Kidney (tissue), 22 donors: ENCODE measurements at places on chromosomes 1 and 21. TPM values are rescaled to one million over a fixed set of nuclear protein-coding genes. Genes with fewer than 3 reads are reported as not detected.
A peak's percentile ranks its signal among the peaks of the same experiment; 100 is the strongest.

- DNase-seq = no peak
These were observed 36.7 kb upstream of the KIRREL1 start for GRCh38 chr1:157956732-157957131.

DNA sequence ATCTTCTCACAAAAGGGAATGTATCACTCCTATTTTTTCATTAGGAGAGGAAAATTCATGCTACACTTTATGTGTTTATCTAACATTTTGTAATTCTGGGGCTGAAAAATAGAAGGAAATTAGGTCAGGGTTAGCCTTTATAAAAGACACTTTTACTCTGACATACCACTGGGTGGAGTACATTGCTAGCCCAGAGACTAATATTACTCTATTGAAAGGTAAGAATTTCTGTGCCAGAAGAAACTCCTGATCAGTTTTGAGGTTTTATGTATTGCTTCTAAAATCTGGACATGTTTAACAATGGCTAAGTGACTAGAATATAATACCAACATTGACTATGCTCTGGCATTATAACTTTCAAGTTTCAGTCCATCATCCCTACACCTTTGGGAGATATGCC lies 724.6 kb downstream of the USP25 start:
- no peak for DNase-seq

DNA sequence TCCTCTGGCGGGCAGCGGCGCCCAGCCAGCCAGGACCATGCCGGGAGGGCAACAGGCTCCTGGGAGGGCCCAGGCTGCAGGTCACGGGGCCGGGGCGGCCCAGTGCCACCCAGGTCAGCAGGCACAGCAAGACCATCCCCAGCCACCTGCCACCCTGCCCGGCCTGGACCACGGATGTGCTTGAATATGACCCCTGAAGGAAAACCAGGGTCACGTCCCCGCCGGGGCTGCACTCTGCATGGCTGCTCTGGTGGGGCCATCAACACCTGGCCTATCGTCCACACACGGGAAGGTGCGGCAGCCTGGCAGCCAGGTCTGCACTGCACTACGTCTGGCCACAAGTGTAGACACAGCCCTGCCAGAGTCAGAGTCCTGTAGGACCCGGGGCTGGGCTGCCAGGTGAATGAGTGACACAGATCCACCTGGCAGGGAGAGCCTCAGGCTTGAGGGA lies 6.9 kb downstream of the WNT9A start:
- DNase-seq = no peak

GRCh38 chr1:36557041-36558000 lies 74.6 kb upstream of the CSF3R start:
- DNase-seq = no peak

DNA sequence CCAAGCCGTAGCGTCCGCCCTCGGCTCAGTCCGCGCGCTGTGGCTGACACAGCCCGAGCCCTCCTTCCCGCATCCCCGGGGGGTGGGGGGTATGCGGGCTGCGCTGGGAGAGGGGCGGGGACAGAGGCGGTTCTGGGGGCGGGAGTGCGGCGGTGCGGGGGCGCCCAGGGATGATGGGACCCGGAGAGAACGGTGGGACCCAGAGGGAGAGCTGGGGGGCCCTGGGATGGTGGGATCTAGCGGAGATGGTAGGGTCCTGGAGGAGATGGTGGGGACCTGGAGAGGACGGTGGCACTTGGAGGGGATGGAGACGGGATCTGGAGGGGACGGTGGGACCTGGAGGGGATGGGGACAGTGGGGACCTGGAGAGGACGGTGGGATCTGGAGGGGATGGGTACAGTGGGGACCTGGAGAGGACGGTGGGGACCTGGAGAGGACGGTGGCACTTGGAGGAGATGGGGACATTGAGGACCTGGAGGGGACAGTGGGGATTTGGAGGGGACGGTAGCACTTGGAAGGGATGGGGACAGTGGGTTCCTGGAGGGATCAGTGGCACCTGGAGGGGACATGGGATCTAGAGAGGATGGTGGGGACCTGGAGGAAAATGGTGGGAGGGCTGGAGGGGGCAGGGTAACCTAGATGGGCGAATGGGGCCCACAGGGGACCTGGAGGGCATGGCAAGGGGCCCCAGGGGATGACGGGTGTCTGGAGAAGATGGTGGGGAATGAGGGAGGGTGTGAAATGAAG lies 477 bp downstream of the SNAP47 start:
- no peak for DNase-seq

- no peak for DNase-seq
These were observed 16.0 kb upstream of the TEKT2 start for GRCh38 chr1:36067871-36068270.

GRCh38 chr1:233442026-233442780 lies 114.7 kb downstream of the MAP3K21 start:
- DNase-seq = no peak

DNA sequence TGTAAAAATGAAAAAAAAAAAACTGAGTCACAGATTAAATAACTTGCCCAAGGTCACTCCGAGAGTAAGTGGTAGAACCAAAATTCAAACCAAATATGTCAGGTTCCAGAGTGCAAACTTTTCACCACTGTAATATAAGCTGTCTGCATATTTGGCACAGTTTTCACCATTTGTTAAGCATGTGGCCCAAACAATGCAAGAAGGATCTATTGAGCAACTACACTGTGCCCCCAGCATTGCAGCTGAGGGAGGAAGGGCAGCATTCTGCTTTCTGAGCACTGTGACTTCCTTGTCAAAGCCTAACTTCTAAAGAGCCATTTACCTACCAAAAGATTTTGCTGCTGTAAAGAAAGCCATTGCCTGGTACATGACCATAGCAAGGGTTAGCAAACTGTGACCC lies 133.4 kb downstream of the SYT2 start:
- DNase-seq = no peak

DNA sequence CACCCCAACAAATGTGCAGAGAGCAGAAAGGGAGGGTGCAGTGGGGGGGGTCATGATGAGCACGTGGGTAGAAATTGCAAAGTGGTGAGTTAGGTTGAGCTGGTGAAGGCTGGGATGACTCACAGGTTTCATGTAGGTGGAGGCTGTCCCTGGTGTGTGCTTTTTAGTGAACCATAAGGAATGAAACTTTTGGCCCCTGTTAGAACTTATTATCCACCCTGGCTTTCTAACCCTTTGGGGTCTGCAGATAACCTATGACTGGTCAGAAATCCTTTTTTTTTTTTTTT lies 46.9 kb downstream of the DOP1B start:
- DNase-seq = peak; percentile 53

- DNase-seq = no peak
These were observed 50.3 kb downstream of the HIVEP3 start for GRCh38 chr1:41868241-41868998.

- no peak for DNase-seq
These were observed 14.7 kb downstream of the KANK4 start for GRCh38 chr1:62304515-62304914.

GRCh38 chr1:200062143-200062542 lies 34.6 kb downstream of the NR5A2 start:
- DNase-seq = no peak

- DNase-seq = no peak
These were observed 1.3 kb downstream of the FOXE3 start for GRCh38 chr1:47417170-47418044.

GRCh38 chr1:45172764-45173163 lies 33.6 kb downstream of the ZSWIM5 start:
- DNase-seq = no peak

GRCh38 chr1:173063171-173063570 lies 12.4 kb upstream of the TNFSF18 start:
- no peak for DNase-seq

- no peak for DNase-seq
These were observed 158.6 kb upstream of the TMEM51 start for GRCh38 chr1:14994841-14995437.

DNA sequence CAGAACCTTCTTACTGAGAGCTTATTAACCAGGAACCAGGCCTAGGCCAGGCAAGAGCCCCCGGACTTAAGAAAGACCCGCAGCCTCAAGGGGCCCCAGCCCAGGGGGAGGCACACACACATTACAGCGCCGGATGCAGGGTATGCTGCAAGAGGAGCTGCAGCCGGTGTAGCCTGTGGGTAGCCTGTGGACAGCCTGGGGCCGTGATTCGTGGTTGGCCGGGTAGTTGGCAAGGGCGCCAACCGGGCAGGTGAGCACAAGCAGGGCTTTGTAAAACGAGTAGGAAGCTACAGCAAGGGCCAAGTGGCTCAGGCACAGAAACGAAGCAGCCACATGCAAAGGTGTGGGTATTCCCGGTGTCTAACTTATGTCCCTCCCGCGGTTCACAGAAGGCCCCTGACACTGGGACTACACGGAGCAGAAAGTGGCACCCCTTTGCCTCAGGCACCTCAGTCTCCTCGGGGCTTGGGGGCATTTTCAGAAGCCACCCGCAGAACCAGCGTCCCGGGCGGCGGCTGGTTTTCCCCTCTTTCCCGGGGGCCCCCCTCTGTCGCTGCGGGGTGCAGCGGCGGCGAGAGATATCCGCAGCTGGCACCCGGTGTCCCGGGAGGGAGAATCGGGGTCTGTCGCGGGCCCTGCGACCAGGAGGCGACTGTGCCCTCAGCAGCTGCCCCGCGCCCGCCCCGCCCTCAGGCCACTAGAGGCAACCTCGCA lies 40.8 kb downstream of the KIAA1614 start:
- peak; percentile 70 for DNase-seq

GRCh38 chr1:212281590-212281989 lies 3.6 kb upstream of the PPP2R5A start:
- no peak for DNase-seq

DNA sequence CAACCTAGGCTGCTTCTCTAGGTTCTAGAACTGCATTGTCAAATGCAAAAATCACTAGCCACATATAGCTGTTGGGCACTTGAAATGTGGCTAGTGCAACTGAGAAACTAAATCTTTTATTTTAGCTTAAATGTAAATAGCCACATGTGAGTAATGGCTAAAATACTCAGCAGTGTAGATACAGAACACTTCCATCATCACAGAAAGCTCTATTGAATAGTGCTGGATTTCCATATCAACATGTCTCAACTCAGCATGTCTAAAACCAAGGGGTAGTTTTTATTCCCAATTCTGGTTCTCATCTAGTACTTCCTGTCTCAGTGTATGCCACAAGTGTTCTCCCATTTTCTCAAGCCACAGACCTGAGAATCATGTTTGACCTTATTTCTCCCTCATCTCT lies 7.5 kb upstream of the TP53BP2 start:
- no peak for DNase-seq

AGRN gene
- 261 TPM for total RNA-seq

SPRR1A gene
- not detected for total RNA-seq

SH3GLB1 gene
- 79.7 TPM for total RNA-seq

KIF17 gene
- 4.9 TPM for total RNA-seq

APH1A gene
- 147 TPM for total RNA-seq

BRINP3 gene
- 1.8 TPM for total RNA-seq

PRR9 gene
- total RNA-seq = not detected

LCE6A gene
- total RNA-seq = not detected

RGS7 gene
- not detected for total RNA-seq
